ENCODE measurements at places on chromosomes 4 and X. TPM values are rescaled to one million over a fixed set of nuclear protein-coding genes. Genes with fewer than 3 reads are reported as not detected.

The OPN1MW2 gene
- not detected for total RNA-seq

The ZMAT1 gene
- total RNA-seq = 0.13 TPM

The SLC49A3 gene
- 0.13 TPM for total RNA-seq

The ODAPH gene
- not detected for total RNA-seq

The PIN4 gene
- total RNA-seq = 60.9 TPM

The ASMT gene
- total RNA-seq = not detected

The AFAP1 gene
- total RNA-seq = 12.3 TPM

The PRRG3 gene
- not detected for total RNA-seq

The EPGN gene
- total RNA-seq = not detected

The IL15 gene
- total RNA-seq = 16.3 TPM

DNA sequence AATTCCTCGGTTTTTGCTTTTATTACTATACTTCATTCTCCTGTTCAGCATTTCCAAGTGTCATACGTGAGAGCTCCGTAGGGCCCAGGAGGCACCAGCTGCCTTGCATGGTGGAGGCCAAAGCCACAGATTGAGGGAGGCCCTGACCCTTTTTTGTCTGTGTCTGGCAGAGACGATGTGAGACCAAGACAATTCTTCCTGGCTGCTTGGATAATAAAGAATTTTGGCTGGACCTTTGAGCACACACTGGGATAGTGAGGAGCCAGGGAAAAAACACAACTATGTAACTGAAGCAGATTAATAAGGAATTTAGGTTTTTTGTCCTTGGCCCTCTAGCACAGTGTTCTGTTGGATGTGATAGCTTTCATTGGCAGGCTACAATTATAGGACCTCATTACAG, 161.0 kb downstream of the CPXCR1 start:
- no peaks in the 10 kb centered on the region for H3K36me3 ChIP-seq
- no peak overlapping the region for H3K4me3 ChIP-seq
- DNase-seq = no peak
- no peaks in the 10 kb centered on the region for H3K4me1 ChIP-seq

GRCh38 chrX:30819080-30819479, 70.0 kb downstream of the TAB3 start:
- no peak overlapping the region for H3K27ac ChIP-seq
- no peaks in the 10 kb centered on the region for H3K4me1 ChIP-seq
- no peak overlapping the region for H3K4me3 ChIP-seq
- no peaks in the 10 kb centered on the region for H3K36me3 ChIP-seq
- no peaks in the 10 kb centered on the region for H3K27me3 ChIP-seq

DNA sequence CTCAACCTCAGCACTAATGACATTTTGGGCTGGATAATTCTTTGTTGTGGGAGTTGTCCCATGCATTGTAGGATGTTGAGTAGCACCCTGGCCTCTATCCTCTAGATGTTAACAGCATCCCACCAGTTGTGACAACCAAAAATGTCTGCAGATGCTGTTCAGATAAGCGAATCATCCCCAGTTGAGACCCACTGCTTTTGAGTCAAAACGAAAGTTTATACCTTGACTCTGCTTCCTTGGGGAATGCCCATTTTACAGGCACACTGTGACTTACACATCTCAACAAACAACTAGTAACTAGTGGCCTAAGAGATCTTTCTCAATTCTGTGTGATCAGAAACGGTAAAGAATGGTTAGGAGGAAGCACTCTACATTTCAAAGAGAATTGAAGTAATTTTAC, 37.0 kb downstream of the SEPSECS start:
- no peak overlapping the region for H3K4me3 ChIP-seq
- no peaks in the 10 kb centered on the region for H3K27me3 ChIP-seq
- no peak overlapping the region for H3K27ac ChIP-seq
- H3K36me3 ChIP-seq = no peaks in the 10 kb centered on the region
- H3K4me1 ChIP-seq = peaks cover under 1% of the 10 kb centered on the region
- DNase-seq = no peak

DNA sequence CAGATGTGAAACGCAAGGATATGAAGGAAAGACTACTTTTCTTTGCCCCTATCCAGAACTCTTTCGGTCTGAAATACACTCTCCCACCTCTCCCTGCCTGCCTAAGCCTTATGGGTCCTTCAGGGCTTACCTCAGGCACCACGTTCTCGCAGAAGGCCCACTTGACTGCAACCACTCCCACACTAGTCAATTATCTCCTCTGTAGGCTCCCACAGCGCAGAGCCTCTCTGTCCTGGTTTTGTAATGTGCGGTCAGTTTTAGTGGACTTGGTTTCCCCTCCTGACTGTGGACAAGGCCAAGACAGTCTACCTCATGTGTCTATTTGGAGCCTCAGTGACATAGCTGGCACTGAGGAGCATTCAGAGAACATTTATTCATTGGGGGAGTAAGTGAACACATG, 11.1 kb downstream of the CNGA2 start:
- no peak overlapping the region for H3K27ac ChIP-seq
- no peaks in the 10 kb centered on the region for H3K4me1 ChIP-seq
- no peak for DNase-seq

DNA sequence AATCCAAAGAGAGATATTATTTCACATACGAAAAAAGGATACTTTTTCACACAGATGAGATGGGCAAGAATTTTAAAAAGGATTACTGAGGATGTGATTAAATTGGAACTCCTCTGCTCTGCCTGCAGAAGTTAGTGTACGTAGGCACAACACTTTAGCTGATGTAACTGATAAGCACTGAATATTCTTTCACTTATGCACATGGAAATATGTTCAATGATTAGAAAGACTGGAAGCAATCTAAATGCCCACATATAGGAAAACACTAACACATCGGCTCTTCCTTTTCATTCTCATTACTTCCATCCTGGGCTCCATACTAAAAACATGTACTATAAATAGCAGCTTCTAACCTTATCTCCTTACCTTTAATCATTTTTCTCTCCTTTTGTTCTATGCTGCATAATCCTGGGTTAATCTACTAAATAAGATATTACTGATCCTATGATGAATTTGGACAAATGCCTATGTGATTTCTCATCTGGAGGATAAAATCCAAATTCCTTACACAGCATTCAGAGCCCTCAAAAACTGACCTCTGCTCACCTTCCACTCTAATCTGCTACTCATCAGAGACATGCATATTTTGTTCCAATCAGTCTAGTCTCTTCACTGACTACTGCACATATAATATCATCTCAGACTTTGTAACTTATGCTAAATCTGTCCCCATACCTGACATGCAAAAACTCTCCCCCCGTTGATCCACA, 197.8 kb downstream of the PDGFC start:
- 0 out of 2 replicates have a peak, but pooled peaks cover under 1% of the 10 kb centered on the region for H3K36me3 ChIP-seq
- H3K4me1 ChIP-seq = peaks cover 33% of the 10 kb centered on the region
- DNase-seq = no peak
- no peaks in the 10 kb centered on the region for H3K27me3 ChIP-seq

GRCh38 chrX:24619647-24620046, 27.5 kb downstream of the PCYT1B start:
- no peaks in the 10 kb centered on the region for H3K27me3 ChIP-seq
- no peak overlapping the region for H3K27ac ChIP-seq
- peaks cover 6% of the 10 kb centered on the region for H3K4me1 ChIP-seq
- H3K4me3 ChIP-seq = no peak overlapping the region
- peak; percentile 70 for DNase-seq

GRCh38 chrX:7269991-7270390, 122.0 kb upstream of the PUDP start:
- no peaks in the 10 kb centered on the region for H3K27me3 ChIP-seq
- no peak for DNase-seq
- no peak overlapping the region for H3K4me3 ChIP-seq
- no peaks in the 10 kb centered on the region for H3K4me1 ChIP-seq
- H3K27ac ChIP-seq = no peak overlapping the region
- H3K36me3 ChIP-seq = no peaks in the 10 kb centered on the region

DNA sequence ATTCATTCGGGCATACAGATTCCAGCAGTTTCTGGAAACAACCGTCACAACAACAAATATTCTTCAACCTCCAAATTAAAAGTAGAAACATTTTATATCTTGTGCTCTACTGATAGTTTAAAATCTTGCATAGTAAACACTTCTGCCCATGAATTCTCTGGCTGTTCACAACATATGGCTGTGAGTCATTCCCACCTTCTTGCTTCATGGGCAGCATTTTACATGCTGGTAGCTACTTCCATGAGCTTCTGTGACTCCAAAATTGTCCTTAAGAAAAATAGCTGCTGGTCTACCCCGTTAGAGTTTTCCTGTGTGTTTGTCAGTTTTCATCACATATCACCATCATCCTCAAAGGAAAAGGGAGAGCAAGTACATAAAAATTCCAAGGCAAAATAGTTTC, 22.7 kb downstream of the PNPLA4 start:
- H3K36me3 ChIP-seq = no peaks in the 10 kb centered on the region
- H3K27me3 ChIP-seq = no peaks in the 10 kb centered on the region
- no peaks in the 10 kb centered on the region for H3K4me1 ChIP-seq
- DNase-seq = no peak
- H3K27ac ChIP-seq = no peak overlapping the region

- no peaks in the 10 kb centered on the region for H3K27me3 ChIP-seq
- no peak overlapping the region for H3K27ac ChIP-seq
- no peaks in the 10 kb centered on the region for H3K36me3 ChIP-seq
- DNase-seq = no peak
Measured at GRCh38 chr4:79823148-79823763, 249.8 kb downstream of the ANTXR2 start.

- H3K4me3 ChIP-seq = peak overlapping the region; percentile 97
- peak; percentile 6 for DNase-seq
- no peaks in the 10 kb centered on the region for H3K36me3 ChIP-seq
- H3K27ac ChIP-seq = peak overlapping the region; percentile 94
- peaks cover 2% of the 10 kb centered on the region for H3K4me1 ChIP-seq
- H3K27me3 ChIP-seq = no peaks in the 10 kb centered on the region
Measured at GRCh38 chr4:182143086-182143821, 99.9 kb upstream of the TENM3 start.

GRCh38 chrX:9569876-9570301, 105.0 kb downstream of the TBL1X start:
- H3K4me3 ChIP-seq = peak overlapping the region; percentile 3
- no peaks in the 10 kb centered on the region for H3K36me3 ChIP-seq

DNA sequence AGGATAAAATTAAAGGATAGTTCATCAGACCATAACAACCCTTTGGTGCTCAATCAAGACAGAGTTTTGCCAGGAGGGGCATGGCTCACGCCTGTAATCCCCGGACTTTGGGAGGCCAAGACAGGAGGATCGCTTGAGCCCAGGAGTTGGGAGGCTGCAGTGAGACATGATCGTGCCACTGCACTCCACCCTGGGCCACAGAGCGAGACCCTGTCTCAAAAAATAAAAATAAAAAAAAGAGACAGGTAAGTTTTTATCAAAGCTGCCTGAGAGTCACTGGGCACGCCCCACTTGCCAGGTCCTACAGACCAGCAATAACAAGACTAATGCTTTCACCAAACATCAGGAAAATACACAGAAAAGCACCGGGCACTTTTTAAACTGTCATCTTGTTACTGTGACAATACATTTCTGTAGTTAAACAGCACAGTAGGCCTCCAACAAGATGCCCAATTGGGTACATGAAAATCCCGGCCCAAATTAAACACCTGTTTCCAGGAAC, 765 bp downstream of the CFAP97 start:
- peak overlapping the region; percentile 59 for H3K27ac ChIP-seq
- no peak for DNase-seq
- no peaks in the 10 kb centered on the region for H3K36me3 ChIP-seq
- peak overlapping the region; percentile 77 for H3K4me3 ChIP-seq
- H3K4me1 ChIP-seq = no peaks in the 10 kb centered on the region
- H3K27me3 ChIP-seq = no peaks in the 10 kb centered on the region

GRCh38 chr4:105296672-105297071, 150.0 kb downstream of the TET2 start:
- no peaks in the 10 kb centered on the region for H3K27me3 ChIP-seq
- H3K4me1 ChIP-seq = no peaks in the 10 kb centered on the region
- no peaks in the 10 kb centered on the region for H3K36me3 ChIP-seq
- H3K27ac ChIP-seq = no peak overlapping the region
- no peak overlapping the region for H3K4me3 ChIP-seq

DNA sequence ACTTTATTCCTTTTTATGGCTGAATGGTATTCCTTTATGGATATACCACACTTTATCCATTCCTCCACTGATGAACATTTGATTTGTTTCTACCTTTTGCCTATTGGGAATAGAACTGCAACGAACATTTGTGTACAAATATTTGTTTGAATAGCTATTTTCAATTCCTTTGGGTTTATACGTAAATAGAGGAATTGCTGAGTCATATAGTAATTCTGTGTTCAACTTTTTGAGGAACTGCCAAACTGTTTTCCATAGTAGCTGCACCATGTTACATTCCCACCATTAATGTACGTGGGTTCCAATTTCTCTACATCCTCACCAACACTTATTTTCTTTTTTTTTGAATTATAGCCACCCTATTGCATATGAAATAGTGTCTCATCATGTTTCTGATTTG, 156.5 kb upstream of the ATP6AP2 start:
- no peak for DNase-seq
- no peak overlapping the region for H3K27ac ChIP-seq
- H3K36me3 ChIP-seq = no peaks in the 10 kb centered on the region
- H3K4me1 ChIP-seq = no peaks in the 10 kb centered on the region
- no peak overlapping the region for H3K4me3 ChIP-seq
- H3K27me3 ChIP-seq = no peaks in the 10 kb centered on the region

GRCh38 chrX:130741584-130741983, 161.4 kb downstream of the ENOX2 start:
- peaks cover 9% of the 10 kb centered on the region for H3K4me1 ChIP-seq
- no peaks in the 10 kb centered on the region for H3K36me3 ChIP-seq
- peak overlapping the region; percentile 70 for H3K27ac ChIP-seq
- H3K4me3 ChIP-seq = peak overlapping the region; percentile 30

- H3K4me3 ChIP-seq = no peak overlapping the region
- no peaks in the 10 kb centered on the region for H3K36me3 ChIP-seq
- 0 out of 2 replicates have a peak, but pooled peaks cover 7% of the 10 kb centered on the region for H3K4me1 ChIP-seq
- H3K27me3 ChIP-seq = no peaks in the 10 kb centered on the region
- no peak overlapping the region for H3K27ac ChIP-seq
Measured at GRCh38 chr4:89737888-89738287, 99.1 kb downstream of the SNCA start.

- no peaks in the 10 kb centered on the region for H3K27me3 ChIP-seq
- H3K36me3 ChIP-seq = no peaks in the 10 kb centered on the region
- no peak for DNase-seq
Measured at GRCh38 chrX:46628460-46629371, 55.2 kb downstream of the CHST7 start.

GRCh38 chr4:135705343-135705742, 1503.8 kb upstream of the PABPC4L start:
- DNase-seq = no peak
- no peaks in the 10 kb centered on the region for H3K36me3 ChIP-seq
- no peaks in the 10 kb centered on the region for H3K27me3 ChIP-seq
- no peaks in the 10 kb centered on the region for H3K4me1 ChIP-seq
- no peak overlapping the region for H3K27ac ChIP-seq

- H3K27ac ChIP-seq = no peak overlapping the region
- H3K4me1 ChIP-seq = no peaks in the 10 kb centered on the region
- no peak for DNase-seq
- no peak overlapping the region for H3K4me3 ChIP-seq
Measured at GRCh38 chrX:10582945-10583344, 37.4 kb downstream of the MID1 start.

- H3K4me3 ChIP-seq = no peak overlapping the region
- H3K27ac ChIP-seq = no peak overlapping the region
- H3K4me1 ChIP-seq = peaks cover 12% of the 10 kb centered on the region
- H3K36me3 ChIP-seq = no peaks in the 10 kb centered on the region
- H3K27me3 ChIP-seq = no peaks in the 10 kb centered on the region
Measured at GRCh38 chr4:53489279-53489889, 101.9 kb downstream of the LNX1 start.

- no peak overlapping the region for H3K27ac ChIP-seq
- H3K4me1 ChIP-seq = no peaks in the 10 kb centered on the region
- DNase-seq = no peak
- no peaks in the 10 kb centered on the region for H3K36me3 ChIP-seq
- 0 out of 2 replicates have a peak, but pooled peaks cover 10% of the 10 kb centered on the region for H3K27me3 ChIP-seq
Measured at GRCh38 chr4:148445860-148446330, 3.7 kb upstream of the NR3C2 start.

- no peaks in the 10 kb centered on the region for H3K4me1 ChIP-seq
- peaks cover 6% of the 10 kb centered on the region for H3K27me3 ChIP-seq
- H3K36me3 ChIP-seq = no peaks in the 10 kb centered on the region
- DNase-seq = no peak
- H3K27ac ChIP-seq = no peak overlapping the region
Measured at GRCh38 chr4:22814906-22815305, 122.2 kb downstream of the GBA3 start.
